ENCODE measurements at places on chromosomes 3 and 15.

- no peak for DNase-seq
Measured at GRCh38 chr15:78672285-78673014, 31.4 kb upstream of the CHRNB4 start.

DNA sequence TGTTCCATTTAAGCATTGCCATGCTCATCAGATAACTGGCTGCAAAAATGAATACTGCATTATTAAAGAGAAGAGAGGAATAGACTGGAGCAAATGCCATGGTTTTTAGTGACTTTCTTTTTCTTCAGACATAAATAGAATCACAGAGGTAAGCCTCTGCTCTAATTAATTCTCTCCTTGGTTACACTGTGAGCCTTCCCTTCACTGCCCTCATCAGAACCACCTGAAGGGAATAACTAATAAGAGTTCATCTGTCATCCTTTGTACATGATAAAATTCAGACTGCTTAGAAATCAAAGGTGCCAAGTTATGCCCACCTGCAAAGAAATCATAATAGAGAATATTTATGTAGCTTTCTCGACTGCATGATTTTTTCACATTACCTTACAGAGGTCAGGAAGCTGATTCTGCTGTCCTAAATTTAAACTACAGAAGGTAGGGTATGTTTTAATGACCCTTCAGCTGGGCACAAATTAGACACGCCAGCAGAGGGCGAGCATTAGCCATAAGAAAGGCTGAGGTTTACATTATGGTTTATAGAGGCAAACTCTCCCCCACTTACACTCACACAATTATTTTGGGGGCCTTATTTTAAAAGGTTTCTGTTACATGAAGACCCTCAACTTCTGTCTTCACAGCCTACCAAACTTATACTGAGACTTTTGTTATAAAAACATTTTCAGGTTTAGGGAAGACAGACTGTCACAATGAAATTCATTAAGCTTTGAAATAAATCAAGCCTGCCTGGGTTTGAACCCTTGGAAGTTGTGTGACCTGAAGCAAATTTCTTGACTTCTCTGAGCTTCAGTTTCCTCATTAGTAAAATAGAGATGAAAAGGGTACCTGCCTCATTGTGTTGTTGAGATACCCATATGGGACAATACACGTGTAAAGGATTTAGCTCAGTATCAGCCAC, 15.3 kb upstream of the UNC13C start:
- no peak for DNase-seq

- DNase-seq: no peak
Measured at GRCh38 chr3:46186471-46187340, 21.4 kb downstream of the CCR1 start.

DNA sequence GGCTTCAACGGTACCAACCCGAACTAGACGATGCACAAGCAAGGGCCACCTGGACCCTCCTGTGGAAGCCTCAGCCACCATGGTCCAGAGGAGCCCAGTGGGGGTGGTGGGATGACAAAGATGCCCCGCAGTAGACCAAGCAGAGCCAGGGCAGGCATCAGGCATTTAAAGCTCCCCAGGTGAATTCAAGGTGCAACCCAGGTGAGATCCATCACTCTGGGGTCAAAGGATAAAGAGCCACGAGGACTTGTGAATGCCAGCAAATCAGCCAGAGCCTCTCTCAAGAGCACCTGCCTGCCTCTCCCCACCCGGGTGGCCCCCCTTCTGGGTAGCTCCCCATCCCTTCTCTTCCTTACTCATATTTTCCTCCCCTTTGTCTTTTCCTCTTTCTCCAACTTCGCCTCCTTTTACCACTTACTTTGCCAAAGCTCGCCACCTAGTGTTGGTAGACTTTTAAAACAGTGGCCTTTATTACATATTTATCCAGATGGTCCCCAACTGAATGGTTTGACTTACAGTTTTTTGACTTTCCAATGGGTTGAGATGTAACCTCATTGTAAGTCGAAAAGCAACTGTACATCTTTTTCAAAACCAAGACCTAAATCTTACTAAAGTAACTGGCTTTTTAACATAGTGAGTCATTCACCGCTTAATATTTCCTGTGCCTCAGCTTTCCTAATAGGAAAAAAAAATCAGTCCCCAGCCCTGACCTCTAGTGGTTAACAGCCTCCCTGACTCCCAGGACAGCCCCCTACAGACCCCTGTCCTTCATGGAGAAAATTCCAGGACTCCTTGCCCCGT, 18.8 kb downstream of the PLA2G4F start:
- DNase-seq: no peak

DNA sequence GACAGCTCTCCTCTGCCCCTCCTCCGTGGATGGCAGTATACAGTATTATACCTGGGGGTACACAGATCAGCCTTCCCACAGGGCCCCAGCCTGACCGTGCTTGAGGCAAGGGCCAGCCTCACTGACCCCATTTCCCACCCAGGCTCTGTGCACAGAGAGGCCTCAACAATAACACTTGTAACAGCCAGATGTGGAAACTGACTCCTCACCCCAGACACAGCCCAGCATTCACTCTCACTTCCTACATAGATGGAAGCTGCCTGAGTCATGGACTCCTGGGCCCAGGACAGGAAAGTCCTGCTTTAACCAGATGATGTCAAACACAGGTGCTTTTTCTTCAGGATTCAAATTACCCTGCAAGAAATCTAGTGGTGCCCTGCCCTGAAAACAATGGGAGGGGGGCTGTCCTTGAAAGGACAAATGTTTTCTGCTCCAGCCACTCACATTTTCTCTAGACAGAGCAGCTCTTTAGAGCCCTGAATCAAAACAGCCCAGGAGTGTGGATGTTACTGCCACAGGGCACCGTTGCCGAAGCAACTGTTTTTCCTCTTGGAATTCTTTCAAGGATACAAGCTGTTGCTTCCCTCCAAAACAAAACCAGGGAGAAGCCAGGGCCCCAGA, 16.4 kb downstream of the CCDC12 start:
- DNase-seq: no peak

DNA sequence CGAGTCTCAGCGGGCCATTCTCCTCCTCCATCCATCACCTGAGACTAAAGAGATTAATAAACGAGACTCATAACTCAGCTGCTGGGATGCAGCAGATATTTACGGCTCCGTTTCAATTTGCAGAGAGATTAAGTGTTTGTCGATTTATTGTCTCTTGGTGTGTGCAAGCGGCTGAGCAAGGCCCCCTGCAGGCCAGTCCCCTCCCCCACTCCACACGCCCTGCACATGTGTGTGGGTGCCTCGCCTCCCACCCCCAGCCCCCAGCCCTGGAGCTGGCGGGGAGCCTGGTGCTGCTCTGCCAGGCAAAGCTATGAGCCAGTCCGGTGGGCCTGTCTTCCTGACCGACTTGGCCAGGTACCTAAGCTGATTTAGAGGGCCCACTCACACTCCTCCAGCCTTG, 63.0 kb downstream of the CYP11A1 start:
- no peak for DNase-seq

- DNase-seq: no peak
Measured at GRCh38 chr3:52774901-52775864, 2.2 kb upstream of the ITIH1 start.

DNA sequence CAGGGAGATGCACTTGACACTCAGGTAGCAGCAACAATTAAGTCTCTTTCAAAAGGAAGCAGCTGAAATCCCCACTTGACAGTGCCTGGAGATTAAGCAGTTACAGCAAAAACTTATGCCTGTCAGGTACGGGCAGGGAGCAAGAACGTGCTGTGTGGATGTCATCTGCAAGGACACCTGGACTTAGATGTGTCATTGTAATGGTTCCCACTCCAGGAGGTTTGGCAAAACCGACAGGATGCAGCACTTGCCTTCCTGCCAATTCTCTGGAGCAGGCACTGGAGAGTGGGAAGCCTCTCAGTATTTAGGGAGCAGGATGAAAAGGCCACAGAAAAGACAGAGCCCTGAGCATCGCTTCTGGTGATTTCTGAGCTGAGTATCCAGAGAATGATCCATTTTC, 292.4 kb downstream of the PDCD6IP start:
- no peak for DNase-seq

DNA sequence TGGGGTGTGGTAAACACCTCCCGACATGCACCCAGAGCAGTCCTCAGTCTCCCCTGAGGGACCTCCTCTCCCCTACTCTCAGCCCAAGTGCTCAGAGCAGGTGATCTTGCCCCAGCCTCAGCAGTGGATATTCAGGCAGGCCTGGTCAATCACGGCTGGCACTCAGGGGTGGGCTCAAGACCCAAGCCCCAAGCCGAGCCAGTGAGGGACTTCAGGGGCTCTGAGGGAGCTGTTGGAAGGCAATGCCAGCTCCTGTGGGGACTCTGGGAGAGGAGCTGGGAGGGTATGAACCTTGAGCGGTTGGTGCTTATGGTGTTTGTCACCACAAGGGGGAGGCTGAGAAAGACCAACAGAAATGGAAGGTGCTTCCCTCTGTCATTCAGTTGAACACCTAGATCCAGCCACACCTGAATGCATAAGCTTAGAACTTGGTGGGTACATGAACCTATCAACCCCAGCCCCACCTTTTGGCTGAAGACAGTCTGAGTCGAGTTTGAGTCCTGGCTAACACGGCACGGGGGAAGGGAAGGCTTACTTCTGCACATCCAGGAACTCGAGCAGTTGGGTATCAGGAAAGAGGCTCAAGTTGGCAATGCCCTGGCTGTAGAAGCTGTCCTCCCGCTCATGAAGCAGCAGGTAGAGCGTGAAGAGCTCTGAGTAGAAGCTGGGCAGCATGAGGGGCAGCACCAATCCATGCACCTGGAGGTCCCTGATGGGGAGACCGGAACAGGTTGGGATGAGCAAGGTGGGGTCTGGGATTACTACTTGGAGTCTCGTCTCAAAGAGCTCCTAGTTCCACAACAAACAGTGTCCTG, 19.2 kb downstream of the ALS2CL start:
- DNase-seq: no peak

- DNase-seq: no peak
Measured at GRCh38 chr3:193894121-193894863, 241.7 kb upstream of the HES1 start.

GRCh38 chr15:59396679-59397078, 24.0 kb upstream of the MYO1E start:
- DNase-seq: no peak

DNA sequence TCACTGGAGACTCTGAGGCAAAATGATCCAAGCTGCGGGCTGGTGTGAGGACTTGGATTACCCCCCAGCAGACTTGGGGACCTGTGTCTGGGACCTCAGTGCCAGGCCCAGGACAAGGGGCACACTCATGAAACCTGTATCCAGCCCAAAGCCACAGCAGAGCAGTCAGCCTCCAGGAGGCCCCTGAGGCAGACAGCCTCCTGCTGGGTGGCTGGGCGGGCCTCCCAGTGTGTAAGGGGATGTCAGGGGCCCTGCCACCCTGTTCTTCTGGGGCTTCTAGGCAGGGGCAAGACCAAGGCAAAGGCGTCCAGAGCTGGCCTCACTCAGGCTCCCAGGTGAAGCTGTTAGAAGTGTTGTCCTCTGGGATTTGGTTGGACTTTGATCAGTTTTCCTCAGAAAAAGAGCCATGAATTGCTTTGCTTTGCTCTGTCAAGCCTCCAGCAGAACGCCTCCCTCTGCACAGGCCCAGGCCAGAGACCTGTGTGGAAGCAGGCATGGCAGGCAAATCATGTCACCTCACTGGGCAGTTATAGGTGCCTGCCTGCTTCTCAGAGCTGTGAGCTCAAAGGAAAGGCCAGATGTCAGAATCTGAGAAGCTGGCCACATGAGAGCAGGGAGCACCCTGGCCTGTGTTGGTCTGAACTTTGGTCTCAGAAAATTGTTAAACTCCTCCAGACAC, 77.4 kb downstream of the SMAD6 start:
- no peak for DNase-seq

GRCh38 chr3:114336122-114336697, 42.4 kb downstream of the TIGIT start:
- no peak for DNase-seq

DNA sequence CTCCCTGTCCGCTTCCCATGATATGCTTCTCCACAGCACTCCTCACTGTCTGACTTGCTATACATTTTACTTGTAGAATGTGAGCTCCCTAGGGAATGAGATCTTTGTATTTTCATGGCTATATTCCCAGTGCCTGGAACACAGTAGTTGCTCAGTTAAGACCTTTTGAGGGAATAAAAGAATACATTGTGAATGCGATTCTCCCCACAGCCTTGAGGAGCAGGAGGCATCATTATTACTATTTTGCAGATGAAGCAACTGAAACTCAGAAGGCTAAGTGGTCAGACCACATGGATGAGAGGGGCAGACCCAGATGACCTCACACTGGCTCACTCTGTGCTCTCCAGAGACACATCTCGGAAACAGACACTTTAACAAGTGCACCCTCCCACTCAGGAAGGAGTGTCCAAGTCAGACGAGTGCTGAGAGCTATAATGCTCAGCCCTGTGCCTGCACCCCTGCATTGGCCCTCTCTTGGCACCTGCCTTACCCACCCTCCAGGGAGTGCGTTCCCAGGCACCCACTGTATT, 46.8 kb downstream of the SST start:
- DNase-seq: no peak

DNA sequence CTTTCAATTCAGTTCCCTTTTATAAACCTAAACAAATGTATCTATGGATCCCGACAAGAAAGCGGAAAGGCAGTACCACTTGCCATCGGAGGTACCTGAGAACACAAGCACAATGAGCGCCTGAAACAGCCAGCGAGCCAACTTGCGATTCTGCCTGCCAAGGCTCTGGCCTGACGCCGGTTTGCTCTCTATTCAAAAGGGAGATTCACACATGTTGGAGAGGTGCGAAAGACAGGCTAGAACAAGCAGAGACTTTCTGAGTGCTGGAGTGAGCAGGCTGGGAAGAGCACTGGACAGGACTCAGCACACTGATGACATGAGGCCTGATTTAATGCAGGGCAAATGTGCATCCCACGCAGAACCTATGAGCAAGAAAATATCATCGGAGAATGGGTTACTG, 17.7 kb upstream of the PRR23E start:
- DNase-seq: no peak

- no peak for DNase-seq
Measured at GRCh38 chr3:29557186-29557585, 276.3 kb downstream of the RBMS3 start.

DNA sequence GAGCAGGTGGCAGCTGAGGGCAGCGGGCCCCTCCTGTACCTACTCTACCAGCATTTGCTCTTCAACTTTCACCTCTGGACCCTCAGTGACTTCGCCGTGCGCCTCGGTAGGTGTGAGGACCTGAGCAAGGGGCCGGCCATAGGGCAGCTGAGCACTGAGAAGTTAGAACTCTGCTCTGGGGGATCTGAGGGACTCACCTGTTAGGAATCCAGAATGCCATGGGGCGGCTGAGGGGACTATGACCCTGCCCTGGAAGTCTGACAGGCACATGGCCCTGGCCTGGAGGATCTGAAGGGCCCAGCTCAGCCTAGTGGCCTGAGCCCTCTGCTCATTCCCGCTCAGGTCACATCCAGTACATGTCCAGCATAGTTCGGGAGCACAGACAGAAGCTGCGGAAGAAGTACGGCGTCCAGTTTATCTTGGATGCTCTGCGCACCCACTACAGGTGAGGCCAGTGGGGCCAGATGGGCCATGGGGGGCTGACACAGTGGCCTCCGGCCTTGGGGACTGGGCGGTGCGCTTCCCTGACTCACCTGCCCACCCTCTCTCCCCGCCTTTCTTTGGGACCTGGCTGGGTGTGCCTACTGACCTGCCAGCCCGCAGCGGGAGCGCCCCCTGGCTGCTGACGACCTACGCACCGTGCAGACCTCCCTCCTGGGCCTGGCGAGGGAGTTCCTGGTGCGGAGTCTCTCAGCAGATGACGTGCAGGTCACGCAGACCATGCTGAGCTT, 18.8 kb downstream of the NBEAL2 start:
- DNase-seq: peak; percentile 59

GRCh38 chr3:65703026-65703425, 335.7 kb downstream of the MAGI1 start:
- no peak for DNase-seq
